RCC 7860 (cell line): ENCODE measurements at places on chromosomes 7 and 10.

DNA sequence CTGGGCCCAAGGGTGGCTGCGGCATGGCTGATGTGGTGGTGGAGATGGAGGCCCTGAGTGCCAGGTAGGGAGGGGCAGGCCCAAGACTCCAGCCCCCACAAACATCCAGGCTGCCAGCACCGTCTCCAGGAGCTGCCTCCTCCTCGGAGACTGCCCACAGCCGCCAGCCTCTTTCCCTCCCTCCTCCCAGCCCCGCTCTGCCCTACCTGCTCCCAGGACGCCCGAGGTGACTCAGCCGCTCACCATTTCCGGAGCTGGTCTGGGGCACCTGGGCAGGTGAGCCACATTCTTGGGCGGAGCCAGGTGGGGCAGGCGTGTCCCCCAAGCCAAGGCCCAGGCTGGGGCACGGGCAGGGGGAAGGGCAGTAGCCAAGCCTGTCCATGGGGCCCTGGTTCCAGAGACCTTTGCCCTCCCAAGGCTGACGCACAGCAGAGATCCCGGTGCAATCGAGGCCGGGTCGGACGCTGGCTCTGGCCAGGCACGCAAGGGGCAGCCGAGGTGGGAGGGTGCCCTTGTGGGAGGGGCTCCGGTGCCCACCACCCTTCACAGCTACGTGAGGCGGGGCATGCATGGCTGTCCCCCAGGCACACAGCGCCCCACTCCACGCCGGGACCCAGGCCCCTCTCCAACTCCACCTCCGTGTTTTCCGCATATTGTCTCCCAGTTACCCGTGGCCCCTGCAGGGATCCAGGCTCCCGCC is 8.8 kb downstream of the ADAP1 start:
- no peak for DNase-seq

DNA sequence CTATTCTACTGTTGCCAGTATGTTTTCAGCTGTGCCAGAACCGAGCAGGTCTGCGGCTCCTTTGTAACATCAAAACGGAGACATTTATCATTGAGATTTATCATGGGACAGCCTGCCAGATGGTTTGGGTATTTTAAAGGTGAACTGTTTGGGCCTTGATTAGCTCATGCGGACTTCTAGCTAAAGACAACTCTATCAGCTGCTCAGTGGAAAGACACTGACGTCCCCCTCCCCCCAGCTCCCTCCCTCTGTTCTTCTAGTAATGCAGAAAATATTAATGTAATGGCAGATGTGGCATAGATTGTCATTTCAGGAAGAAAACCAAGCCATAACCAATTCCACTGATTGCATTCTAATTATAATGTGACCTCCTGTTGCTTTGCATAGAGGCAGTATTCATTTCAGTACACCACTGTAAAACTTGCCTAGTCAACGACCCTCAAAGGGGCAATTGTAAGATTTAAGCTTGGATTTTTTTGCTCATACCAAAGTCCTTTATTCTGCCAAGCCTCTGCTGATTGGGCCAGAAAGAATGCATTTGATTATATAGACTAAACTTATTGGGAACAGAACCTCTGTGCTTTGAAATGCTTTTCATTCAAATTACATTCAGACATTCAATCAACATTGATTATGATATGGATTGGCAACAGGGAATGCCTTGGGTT is 966.8 kb downstream of the LRMDA start:
- DNase-seq: no peak

DNA sequence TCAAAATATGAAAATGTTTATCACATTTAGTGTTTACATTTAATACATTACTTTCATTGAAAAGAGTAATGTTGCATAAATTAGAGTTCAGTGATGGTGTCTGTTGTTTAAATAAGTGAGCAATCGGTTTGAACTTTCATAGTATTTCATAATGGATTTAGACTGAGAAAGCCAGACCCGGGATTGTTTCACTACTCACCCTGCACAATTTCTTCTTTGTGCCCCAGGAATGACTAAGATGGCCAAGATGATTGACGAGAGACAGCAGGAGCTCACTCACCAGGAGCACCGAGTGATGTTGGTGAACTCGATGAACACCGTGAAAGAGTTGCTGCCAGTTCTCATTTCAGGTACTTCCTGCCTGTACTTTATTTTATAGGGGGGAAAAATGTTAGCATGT is 74.6 kb downstream of the VCL start:
- DNase-seq: peak; percentile 79

DNA sequence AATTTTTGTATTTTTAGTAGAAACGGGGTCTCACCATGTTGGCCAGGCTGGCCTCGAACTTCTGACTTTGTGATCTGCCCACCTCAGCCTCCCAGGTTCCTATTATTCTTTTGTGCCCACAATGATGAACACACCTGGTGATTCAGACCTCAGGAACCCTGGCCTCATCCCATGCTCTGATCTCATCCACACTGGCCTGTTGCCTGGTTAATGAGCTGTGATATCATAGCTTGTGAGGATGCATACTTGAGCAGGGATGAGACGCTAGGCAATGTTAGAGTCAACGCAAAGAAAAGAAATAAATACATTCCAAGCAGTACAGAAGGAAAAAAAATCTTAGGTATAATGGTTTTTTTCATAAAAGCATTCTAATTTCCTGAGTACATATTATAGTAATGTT is 82.4 kb upstream of the RNF32 start:
- peak; percentile 97 for DNase-seq

DNA sequence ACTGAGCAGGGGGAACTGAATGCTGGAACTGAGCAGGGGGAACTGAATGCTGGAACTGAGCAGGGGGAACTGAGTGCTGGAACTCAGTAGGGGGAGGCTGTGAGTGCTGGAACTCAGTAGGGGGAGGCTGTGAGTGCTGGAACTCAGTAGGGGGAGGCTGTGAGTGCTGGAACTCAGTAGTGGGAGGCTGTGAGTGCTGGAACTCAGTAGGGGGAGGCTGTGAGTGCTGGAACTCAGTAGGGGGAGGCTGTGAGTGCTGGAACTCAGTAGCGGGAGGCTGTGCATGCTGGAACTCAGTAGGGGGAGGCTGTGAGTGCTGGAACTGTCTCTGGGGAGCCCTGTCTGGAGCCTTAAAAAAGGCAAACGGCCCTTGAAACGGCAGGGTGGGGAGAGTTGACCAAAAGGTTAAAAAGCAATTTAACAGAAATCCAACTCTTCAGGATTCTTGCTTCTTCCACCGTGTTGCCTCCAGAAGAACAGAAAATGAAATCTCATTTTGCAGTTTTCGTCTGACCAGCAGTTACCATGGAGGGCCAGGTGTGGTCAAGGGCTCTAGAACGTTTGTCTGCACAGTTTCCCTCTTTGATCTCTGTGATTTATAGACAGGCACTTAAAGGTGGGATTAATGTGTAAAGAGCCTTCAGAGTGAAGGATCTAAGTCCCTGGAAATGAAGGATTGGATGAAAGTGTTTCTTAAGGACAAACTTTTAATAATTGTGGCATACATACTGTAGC is 19.1 kb downstream of the DOCK1 start:
- no peak for DNase-seq

GRCh38 chr10:44913350-44914081 is 2.4 kb downstream of the TMEM72 start:
- no peak for DNase-seq

DNA sequence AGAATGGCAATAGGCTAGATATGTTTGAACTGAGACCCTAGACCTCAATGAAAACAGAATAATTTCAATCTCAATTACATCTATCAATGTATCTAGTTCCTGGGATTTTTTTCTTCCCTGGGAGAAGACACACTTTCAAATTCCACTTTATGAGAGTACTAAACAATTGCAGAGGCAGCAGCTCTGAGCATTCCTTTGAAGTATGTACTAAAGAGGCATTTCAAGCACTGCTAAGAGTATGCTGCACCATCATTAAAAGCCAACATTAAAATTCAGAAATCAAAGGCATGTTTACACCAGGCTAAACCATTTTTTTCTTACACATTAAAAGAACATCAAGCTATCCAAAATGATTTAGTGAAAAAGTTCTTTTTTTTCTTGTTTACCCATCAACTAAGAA is 297.9 kb upstream of the CACNA2D1 start:
- DNase-seq: no peak

- DNase-seq: no peak
These were observed 499.4 kb downstream of the AUTS2 start for GRCh38 chr7:70097645-70098044.

DNA sequence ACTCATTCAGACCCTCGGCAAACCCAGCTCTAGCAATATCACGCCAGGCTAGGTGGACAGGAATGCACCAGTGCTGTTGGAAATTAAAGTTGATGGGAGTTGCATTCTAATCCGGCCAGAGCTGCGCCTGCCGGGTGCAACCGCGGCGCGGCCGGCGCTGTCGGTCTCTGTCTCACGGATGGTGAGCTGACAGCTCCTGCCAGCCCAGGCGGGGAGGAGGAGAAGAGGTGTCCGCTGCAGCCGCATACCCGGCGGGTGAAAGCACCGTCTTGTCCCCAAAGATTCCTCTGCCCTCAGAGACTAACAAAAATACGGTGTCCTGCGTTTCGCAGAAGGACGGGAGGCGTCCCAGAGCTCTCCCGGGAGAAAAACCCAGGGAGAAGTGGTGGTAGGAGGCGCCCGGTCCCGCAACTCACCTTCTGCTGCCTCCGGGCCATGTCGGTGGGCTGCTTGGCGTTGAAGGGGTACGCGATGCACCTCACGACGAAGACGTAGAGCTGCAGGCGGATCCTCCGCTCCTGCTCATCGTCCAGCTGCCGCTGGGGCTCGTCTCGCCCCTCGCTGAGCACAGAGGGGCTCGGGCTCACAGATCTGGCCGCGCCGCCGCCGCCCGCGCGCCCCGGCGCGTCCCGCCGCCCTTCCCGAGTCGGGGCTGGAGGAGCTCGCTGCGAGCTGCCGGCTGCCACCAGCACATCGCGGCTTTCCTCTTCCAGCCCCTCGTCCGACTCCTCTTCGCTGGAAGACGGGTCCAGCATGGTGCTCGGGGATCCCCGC is 490 bp downstream of the CADPS2 start:
- DNase-seq: no peak

DNA sequence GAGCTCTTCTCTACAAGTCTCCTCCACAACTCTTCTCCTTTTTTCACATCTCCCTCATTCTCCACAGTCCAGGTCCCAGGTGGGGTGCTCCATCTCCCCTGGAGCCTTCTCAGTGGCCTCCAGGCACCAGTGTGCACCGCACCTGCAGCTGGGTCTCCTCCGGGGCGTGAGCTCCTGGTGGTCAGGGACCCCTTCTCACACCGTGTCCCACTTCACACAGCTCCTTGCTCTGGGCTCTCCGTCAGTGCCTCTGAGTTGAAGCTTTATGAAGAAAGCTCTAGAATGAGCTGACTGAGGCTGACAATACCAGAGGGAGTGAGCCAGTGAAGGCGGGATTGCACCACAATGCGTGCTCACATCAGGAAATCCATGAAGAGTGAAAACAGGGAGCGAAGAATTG is 290.2 kb downstream of the DNAJB6 start:
- no peak for DNase-seq

- no peak for DNase-seq
These were observed 16.4 kb downstream of the LRRC4 start for GRCh38 chr7:128014811-128015210.

GRCh38 chr10:50625649-50626132 is 1.9 kb upstream of the SGMS1 start:
- DNase-seq: no peak

GRCh38 chr10:15045380-15045779 is 1.6 kb downstream of the OLAH start:
- no peak for DNase-seq

GRCh38 chr10:106609470-106610266 is 554.8 kb downstream of the SORCS1 start:
- no peak for DNase-seq

GRCh38 chr10:44030132-44030531 is 354.8 kb downstream of the CXCL12 start:
- DNase-seq: no peak

GRCh38 chr7:142598297-142598696 is 151.0 kb upstream of the PRSS1 start:
- peak; percentile 31 for DNase-seq

DNA sequence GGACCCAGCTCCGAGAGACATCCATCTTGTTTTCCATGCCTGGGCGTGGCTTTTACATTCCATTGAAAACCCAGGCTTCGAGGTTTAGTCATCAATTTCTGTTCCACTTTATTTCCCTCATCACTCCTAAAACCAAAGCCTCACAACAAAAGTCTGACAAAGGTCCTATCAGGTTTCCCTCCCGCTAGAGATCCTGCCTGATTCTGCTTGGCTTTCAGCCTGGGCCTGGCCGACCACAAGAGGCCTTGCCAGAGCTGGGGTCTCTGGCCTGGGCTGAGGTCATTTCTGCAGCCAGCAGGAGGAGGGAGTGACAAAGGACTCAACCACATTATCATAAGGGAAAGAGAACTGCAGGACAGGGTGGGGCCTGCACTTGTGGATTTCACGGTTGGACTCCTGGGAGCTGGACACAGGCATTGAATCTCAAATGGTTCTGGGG is 167.0 kb downstream of the FANK1 start:
- DNase-seq: peak; percentile 100

DNA sequence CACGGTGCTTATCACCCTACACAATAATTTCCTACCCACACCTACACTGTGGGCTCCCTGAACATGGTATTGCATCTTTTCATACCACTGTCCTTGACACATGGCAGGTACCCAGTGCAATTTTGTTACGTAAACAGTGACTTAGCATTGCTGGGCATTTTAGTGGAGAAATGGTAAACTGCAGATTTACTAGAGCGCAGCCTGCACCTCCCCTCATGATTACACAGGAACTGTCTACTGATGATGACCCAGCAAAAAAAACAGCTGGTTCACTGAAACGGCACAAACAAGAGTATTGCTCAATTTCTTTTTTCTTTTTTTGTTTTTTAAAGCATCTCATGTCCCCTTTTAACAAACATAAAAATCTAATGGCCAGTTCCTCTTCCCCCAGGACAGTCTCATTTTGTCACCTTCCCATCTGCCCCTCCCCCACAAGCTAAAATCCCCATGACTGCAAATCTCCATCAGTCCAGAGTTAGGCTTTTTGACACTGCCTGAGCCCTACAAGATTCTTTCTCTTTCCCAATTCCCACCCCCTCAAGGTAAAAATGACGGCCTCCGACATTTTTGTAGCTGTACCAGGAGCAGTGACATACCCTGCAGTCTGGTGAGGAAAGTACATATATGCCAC is 2.8 kb downstream of the ZNF746 start:
- no peak for DNase-seq

- no peak for DNase-seq
These were observed 39.9 kb upstream of the HDAC9 start for GRCh38 chr7:18455606-18456005.

DNA sequence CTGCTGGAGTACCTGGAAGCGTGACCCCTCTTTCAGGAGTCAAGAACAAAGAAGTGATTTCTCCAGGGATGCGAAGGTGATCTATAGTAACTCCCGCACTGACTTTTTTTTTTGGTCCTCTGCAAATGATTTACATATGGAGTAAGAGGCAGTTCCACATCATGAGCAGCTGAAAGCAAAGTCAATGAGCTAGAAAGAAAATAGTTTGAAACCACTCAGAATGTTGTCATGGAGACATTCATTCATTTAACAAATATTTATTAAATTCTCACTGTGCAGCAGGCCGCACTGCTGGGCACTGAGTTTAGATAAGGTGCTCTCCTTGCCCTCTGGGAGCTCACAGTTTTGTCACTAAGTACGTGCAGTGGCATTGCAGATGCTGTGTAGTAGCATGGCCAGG is 206.7 kb downstream of the CAMK1D start:
- DNase-seq: peak; percentile 64
